ENCODE measurements at places on chromosomes 13 and 19.

GRCh38 chr19:32061315-32061714 is 284.1 kb upstream of the ZNF507 start:
- no peak for DNase-seq

- DNase-seq: no peak
These were observed 17.1 kb downstream of the ACTL9 start for GRCh38 chr19:8681345-8682029.

DNA sequence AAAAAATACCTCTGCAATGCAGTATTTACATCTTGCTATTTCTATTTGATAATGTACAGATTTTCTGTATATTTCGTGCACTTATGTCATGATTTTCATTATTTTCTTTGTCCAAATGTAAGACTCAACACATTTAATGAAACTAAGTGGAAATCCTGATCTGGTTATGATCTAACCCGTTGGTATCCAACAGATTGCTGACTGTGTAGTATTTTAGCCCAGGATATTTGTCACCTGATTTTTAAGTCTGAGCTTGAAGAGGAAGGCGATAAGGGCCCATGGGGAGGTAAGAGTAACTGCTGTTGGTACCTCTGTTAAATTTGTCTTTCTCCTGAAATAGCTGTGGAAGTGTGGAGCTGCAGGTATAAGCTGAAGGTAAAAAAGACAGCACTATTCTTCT is 45.3 kb downstream of the WASF3 start:
- DNase-seq: no peak

- DNase-seq: peak; percentile 40
These were observed 79.4 kb downstream of the MAP4K1 start for GRCh38 chr19:38538386-38538785.

DNA sequence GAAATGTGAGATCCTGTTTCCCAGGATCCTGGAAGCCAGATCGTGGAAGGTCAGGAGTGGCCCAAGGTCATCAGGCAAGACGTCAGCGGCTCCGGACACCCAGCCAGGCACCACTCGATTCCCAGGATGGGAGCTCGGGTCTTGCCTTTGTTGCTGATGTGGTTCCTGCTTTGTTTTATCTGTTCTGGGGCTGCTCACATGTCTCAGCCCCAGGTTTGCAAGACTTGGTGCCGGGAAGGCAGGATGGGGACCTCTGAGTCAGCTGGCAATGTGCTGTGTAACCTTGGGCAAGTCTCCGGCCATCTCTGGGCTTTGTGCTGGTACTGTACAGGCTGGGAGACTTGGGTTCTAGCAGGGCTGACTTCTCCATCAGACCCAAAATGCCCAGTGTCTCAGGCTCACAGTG is 1.4 kb upstream of the FCHO1 start:
- peak; percentile 15 for DNase-seq

DNA sequence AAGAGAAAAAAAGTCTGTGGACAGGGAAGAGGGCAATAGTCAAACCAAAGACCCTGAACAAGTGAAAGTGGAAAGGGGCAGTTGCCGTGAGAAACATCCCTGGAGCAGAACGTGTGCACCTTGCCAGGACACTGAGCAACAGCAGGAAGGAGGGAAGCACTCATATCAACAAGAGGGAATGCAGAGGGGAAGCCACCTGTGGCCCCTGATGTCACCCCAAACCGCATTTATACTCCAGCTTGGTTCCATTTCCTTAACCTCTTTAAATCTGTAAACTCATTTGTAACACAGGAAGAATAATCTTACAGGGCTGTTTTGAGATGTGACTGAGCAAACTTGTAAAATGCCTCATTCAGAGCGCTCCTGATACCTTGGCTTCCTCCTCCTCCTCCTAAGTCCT is 698.8 kb downstream of the DIAPH3 start:
- no peak for DNase-seq

- DNase-seq: no peak
These were observed 6.9 kb upstream of the ZNF555 start for GRCh38 chr19:2834294-2834871.

DNA sequence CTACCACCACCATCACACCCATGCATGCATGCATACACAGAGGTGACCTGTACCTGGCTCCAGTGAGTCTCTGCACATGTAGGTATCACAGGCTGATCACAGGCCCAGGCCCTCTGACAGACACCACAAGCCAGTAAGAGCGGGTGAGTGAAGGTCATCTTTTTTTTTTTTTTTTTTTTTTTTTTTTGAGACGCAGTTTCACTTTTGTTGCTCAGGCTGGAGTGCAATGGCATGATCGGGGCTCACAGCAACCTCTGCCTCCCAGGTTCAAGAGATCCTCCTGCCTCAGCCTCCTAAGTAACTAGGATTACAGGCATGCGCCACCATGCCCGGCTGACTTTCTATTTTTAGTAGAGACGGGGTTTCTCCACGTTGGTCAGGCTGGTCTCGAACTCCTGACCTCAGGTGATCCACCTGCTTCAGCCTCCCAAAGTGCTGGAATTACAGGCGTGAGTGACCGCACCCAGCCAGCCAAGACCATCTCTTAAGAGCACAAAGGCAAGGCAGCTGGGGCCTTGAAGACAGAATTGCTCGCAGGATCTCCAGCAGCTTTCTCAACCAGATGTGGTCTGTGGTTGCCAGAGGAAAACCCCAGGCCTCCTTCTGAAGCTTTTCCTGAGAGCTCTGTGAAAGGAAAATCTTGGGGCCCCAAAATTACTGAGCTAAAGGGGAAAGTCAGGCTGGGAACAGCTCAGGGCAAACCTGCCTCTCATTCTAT is 3.2 kb upstream of the NKG7 start:
- DNase-seq: no peak

GRCh38 chr13:44267980-44268379 is 105.6 kb upstream of the SERP2 start:
- DNase-seq: no peak

DNA sequence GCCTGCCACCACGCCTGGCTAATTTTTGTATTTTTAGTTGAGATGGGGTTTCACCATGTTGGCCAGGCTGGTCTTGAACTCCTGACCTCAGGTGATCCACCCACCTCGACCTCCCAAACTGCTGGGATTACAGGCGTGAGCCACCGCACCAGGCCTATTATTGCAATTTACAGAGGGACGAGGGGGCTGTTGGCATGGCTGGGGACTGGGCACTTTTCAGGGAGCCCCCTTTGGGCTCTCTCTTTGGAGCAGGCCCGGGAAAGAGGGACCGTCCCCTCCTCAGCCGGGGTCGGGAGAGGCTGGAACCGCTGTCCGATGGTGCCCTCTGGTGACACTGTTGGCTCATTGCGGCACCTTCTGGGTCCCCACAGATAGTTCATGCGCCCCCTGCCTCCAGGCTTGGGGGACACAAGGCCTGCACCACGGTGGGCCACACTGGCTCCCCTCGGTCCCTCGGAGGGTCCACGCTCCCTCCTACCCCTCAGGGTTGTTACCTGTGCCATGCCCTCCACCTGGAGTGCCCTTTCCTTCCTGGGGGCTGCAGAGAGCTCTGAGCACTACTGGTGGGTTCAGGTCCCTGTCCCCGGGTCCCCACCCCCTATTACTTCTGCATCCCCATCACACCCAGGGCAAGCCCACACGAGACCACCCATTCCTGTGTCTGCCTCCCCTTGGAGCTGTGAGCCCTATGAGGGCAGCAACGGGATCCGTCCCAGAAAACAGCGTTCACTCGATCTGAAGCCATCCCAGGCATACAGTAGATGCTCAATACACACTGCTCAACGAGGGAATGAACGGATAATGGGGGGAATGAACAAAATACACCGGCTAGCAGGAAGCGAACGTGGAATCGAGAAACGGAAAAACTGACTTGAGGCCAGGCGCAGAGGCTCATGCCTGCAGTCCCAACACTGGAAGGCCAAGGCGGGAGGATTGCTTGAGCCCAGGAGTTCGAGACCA is 12.5 kb downstream of the FEM1A start:
- DNase-seq: peak; percentile 20

- DNase-seq: no peak
These were observed 34.4 kb upstream of the EPHX3 start for GRCh38 chr19:15266683-15267082.

DNA sequence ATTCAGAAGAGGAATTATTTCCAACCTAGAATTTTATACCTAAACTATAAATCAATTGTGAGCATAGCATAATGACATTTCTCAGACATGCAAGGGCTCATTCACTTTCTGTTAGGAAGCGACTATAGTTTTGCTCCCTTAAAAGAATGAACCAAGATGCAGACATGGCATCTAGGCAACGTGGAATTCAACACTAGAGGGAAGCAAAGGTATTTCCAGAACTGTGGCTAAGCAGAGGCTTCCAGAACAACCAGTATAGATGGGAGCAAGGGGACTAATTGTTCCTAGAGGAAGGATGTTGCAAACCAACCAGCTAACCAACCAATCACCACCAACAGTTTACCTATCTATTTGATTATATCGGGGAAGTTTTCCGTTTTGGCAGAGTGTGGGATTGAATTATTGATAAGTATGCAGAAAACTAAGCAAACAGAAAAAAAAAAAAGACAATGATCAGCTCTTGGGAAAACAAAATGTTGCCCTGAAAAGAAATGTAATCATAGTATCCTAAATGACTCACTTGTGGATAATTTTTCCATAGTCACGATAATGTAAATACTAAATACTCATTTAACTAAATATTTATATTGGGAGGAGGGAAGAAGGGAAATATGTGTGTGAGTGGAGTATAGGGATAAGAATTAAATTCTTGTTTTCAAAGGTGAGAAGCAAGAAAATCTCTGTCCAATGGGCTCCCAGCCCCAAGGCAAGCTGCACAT is 21.1 kb downstream of the ARL11 start:
- no peak for DNase-seq

GRCh38 chr13:111790621-111791020 is 276.3 kb upstream of the SOX1 start:
- DNase-seq: no peak

- no peak for DNase-seq
These were observed 12.1 kb downstream of the KDM4B start for GRCh38 chr19:4980838-4981680.

DNA sequence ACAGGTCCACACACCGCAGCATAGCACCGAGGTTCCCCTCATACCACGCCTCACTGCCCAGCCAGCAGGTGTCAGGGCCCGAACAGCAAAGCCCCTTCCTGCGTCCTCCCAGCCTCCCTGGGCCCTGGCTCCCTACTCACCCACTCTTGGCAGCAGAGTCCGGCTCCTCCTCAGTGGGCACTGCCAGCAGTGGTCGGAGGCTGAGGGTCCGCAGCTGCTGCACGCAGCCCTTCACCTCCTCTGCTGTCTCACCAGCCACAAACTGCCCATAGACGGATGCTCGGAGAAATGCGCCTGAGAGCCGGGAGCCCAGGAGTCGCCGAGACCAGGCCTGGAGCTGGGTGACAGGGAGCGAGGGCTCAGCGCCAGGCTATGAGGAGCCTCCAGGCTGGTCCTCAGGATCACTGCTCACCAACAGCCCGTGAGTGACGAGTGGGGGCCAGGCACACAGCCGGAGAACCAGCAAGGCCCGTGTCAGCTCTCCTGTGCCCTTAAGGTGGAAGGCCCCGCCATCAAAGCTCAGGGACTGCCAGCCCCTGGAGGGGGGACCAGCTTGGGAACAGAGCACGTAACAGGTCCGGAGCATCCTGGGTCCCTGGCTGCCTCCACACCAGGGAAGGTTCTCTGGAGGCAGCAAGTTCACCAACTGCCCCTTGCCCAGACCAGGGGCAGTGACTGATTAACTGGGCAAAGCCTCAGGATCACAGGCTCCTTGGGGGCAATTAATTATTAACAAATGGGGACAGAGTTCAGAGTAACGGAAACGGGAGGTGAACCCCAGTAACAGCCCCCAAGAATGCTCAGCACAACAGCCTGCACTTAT is at the start of gene PRODH2:
Gene PRODH2 (minus strand): TSS at position 626 of the 823 bp plus-strand sequence. CDS start 40 bp downstream, at position 586.
- DNase-seq: no peak

- DNase-seq: no peak
These were observed 1287.7 kb downstream of the SLITRK5 start for GRCh38 chr13:88958821-88959220.

Measured in hippocampal formation (tissue), 2 donors.